IMR-90 (cell line): ENCODE measurements at places on chromosomes 4 and X. TPM values are rescaled to one million over a fixed set of nuclear protein-coding genes. Genes with fewer than 3 reads are reported as not detected.

Gene PPEF2
- not detected in 2 replicates for total RNA-seq

Gene MAP3K15
- under 0.01 TPM in 2 replicates for total RNA-seq

Gene TRMT10A
- 4.3 and 8.9 TPM in 2 replicates for total RNA-seq

Gene FDCSP
- not detected in 2 replicates for total RNA-seq

Gene TMSB15C
- 2.0 and 5.8 TPM in 2 replicates for total RNA-seq

Gene CCDC160
- total RNA-seq = 0.28 TPM in 1 of 2 replicates, not detected in the other

Gene TMEM271
- not detected in 2 replicates for total RNA-seq

Gene AFF2
- 0.72 and 0.83 TPM in 2 replicates for total RNA-seq

Gene TAB3
- total RNA-seq = 4.7 and 6.1 TPM in 2 replicates

Gene HPGD
- total RNA-seq = not detected in 2 replicates

Gene CT45A7
- not detected in 2 replicates for total RNA-seq

Gene CTPS2
- 13.1 and 16.1 TPM in 2 replicates for total RNA-seq

Gene TMEM35A
- total RNA-seq = 11.3 and 12.8 TPM in 2 replicates

Gene SULT1E1
- total RNA-seq = not detected in 2 replicates

Gene WNK3
- total RNA-seq = 1.4 TPM in 2 replicates

DNA sequence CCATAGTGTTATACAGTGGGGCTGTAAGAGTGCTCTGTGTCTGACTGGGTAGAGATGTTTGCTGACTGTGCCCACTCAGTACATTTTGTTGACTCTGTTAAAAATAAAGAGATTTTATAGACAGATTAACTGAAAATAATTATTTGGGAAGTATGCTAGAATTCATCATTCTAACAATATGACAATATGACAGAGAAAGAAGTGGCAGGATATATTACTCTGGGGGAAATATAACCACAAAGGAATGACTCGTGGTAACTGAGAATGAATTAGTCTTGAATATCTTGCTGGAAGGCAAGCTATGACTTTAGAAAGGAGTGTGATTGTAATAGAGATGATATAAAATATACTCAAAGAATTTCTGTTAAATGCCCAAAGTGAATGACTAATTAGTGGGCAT lies 46.8 kb downstream of the TMEM165 start:
- no peak for DNase-seq

GRCh38 chrX:13474164-13474516 lies 95.3 kb upstream of the EGFL6 start:
- DNase-seq = no peak

GRCh38 chr4:173367946-173368345 lies 2.8 kb upstream of the SAP30 start:
- DNase-seq = peak; percentile 27

DNA sequence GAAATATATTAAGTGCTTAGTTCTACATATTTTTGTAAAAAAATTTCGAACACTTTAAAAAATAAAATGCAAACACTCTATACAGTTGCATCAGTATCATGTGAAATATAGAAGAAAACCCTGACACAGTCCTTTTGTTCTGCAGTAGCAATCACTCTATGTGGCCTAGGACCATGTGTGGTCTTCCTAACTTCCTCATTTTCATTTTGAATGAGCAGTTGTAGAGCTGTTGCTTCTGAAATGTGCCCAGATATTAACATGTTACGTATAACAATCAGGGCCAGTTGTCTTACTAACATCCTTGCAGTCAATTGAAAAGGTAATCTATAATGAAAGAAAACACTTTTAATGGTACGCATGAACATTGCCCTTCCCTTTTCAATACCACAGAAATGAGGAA lies 107.9 kb downstream of the ZNF827 start:
- no peak for DNase-seq

- DNase-seq = no peak
Measured at GRCh38 chr4:14816623-14817261, 185.5 kb upstream of the CPEB2 start.

DNA sequence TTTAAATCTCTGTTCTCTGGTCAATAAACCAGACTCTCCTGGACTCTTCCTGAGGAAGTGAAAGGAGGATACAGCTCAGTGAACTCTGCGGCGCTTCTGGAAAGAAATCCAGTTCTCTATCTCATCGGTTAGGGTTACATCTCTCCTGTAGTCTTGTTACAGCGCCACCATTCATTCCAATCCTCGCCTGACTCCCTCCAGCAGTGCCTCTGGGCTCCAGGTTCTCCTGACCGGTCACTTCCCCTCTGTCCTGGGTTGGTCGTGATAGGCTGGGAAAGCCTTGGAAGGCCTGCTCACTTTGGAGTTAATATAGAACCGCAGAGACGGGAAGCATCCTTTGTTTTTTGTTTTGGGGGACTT lies 97.0 kb upstream of the STOX2 start:
- DNase-seq = no peak

DNA sequence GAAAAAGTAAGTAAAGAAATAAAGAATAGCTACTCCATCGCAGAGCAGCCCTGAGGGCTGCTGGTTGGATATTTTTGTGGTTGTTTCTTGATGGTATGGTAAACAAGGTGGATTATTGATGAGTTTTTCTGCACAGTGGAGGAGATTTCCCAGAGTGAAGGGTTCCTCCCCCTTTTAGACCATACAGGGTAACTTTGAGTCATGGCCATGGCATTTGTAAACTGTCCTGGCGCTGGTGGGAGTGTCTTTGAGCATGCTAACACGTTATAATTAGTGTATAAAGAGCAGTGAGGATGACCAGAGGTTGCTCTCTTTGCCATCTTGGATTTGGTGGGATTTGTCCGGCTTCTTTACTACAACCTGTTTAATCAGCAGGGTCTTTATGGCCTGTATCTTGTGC lies 128.2 kb downstream of the ASMT start:
- DNase-seq = no peak

DNA sequence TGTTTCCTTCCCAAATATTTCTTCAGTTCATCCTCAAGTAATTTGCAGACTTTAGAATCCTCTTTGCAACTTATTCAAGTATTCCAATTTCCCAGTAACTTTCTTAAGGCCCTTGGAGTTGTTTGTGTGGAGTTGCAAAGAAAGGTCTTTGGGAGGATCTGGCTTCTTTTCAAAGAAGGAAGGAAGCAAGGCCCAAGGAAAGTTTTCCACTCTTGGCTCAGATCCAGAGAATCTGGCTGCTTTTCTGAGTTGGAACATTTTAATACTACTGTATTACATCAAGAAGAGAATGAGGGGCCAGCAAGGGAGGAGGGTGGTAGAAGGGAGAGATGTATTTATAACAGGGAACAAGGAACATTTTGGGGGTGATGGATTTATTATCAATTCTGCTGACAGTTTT lies 10.5 kb downstream of the CDX4 start:
- DNase-seq = no peak

- peak; percentile 43 for DNase-seq
Measured at GRCh38 chr4:169567916-169568315, 44.5 kb downstream of the NEK1 start.

DNA sequence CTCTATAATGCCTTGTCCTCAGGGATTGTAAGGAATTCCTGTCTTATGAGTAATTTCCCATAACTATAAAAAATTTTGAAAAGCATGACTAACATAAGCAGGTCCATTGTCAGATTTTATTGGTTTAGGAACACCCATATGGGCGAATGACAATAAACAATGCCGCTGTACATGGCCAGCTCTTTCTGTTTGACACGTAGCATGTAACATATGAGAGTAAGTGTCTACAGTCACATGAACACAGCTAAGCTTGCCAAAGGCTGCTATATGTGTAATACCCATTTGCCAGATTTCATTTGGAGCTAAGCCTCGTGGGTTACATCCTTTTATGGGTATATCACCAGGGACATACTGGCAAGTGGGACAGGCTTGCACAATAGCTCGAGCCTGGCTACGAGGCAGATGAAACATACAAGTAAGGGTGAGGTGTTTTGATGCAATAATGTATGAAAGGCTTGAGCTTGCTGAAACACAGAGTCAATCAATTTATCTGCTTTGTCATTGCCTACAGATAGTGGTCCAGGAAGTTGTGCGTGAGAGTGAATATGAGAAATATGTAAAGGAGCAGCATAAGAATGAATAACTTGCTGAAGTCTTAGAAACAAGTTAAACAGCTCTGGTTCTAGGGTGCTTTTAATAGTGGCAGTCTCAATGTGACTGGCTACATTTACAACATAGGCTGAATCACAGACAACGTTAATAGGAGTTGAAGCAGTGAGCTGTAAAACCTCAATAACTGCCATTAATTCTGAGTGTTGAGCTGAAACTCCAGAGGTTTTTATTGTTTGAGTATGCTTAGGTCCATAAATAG lies 67.4 kb upstream of the UGT2B10 start:
- no peak for DNase-seq

GRCh38 chr4:118942465-118942864 lies 53.8 kb downstream of the SYNPO2 start:
- DNase-seq = peak; percentile 13

GRCh38 chr4:12707381-12708175 lies 776.6 kb downstream of the RAB28 start:
- DNase-seq = no peak

DNA sequence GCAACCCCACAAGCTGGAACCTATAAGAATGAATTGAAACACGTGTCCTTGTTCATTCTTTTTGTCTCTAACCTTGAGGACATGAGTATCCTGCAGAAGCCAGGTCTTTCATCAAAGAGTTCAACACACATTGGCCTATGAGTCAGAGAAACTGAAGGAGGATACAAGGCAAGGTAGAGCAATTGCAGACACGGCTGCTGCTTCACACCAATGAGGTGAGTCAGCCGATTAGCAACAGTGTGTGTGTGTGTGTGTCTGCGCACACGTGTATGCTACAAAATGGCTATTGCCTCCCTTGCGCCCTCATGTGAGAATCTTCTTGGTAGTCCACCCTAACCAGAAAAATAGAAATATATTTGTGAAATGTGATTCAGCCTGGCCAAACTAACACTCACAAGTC lies 1477.7 kb upstream of the IGFBP7 start:
- no peak for DNase-seq

- no peak for DNase-seq
Measured at GRCh38 chrX:122788216-122788615, 395.9 kb upstream of the GRIA3 start.

DNA sequence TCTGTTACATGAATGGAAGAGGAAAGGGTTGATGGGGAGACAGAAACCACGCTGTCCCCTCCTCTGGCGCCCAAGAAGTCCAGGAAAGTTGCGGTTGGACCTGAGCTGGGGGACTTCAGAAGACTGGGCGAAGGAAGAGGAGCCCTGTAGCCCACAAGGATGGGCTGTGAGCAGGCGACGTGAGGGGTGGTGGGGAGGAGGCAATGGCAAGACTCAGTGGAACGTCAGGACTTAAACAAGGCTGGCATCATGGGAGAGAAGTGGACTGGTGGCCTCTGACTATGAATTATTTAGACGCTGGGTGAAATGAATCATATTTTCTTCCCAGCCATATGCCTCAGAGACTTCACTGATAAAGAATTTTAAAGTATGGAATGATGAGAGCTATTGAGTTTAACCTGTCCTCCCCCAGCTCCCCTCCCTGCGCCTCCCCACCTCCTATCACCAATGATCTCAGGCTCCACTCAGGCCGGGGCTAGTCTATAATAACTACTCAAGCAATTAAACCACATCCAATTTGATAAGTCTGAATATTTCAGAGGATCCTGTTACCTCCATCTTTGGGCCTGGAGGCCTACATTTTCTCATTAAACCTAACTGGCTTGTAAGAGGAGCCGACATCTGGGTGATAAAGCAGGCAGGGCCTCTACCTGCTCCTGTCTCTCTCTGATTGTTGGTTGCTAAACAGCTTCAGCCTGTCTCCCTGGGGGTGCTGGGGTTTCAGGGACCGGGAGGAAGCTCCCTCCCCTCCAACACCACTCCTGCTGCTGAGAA lies 63.6 kb downstream of the SMIM20 start:
- DNase-seq = no peak

DNA sequence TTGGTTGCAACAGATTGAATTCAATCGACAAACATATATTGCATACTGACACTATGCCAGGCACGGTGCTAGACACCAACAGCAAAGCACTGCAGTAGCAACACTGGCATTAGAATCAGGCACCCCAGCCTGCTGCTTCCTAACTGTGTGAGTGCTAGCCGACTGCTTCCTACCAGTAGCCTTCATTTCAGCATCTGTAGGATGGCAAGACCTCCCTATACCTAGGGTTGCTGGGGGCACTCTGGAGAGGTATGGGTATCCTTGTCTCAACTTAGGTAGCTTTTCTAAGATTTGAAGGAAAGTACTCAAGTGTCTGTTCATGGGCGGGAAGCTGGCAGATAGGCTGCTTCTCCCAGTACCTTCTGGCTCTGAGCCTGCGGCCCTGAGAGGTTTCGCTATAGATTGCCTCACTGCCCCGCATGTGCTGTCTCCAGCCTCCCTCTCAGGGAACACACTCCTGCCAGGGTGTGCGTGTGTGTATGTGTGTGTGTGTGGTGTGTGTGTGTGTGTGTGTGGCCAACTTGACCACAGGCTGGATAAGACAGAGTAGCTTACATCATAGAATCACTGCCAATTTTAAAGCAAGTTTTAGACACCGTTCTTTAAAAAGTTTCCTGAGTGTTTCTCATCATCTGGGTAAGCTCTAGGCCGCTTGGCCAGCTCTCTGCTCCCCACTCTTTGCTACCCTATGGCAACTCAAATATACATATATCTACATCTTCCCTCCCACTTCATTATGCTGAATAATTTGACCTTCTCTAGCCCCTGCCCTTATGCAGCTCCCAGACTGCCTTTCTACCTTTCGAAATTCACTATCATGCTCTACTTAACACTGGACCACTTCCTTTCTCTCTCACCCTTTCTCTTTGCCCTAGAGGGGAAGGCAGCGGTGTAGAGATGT lies 97.0 kb upstream of the PJA1 start:
- DNase-seq = peak; percentile 10

DNA sequence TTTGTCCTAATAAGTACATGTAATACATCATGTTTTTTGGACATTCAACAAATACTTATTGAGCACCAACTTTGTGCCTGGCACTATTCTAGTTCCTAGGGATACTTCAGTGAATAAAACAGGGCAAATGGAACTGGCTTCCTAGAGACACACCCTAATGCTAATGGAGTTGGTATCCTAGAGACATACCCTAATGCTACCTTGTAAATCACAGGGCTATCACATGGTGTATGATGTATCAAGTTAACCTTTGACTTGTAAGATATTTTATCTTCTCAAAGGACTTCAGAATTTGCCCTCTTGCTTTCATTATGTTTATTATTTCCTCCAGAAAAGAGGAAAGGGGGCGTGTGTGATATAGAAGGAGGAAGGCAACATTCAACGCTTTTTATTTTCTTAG lies 10.1 kb downstream of the GK start:
- DNase-seq = no peak

DNA sequence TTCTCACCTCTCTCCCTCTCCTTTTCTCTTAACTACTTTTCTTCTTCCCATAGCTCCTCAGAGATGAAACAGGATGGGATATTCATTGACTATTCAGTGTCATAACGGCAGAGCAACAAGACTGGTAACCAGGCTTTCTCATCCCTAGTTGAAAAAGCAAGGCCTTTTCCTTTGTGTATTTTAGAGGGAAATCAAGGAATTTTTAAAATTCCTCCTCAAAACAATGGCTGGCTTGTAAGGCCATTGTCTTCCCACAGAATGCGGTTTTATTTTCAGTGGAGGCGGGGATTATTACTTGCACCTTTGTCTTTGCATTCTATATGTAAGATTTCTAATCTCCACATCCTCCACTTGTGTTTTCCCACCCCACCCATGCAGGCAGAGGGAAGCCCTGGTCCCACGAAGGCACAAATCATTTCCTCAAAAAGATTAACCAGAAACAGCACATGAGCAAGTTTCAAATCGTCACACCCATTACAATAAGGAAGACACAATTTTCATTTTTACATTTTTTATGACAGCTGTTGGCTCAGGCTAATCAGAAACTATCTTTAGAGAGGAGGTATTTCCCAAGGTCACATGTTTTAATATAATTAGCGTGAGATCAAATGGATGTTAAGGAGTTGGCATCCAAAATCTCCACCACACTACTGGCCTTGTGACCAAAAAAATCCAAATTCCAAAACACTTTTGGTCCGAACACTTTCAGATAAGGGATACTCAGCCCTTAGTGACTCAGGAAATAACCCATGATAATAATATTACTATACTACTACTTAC lies 53.0 kb upstream of the KDR start:
- no peak for DNase-seq
